ENCODE measurements at places on chromosomes 11 and 22. TPM values are rescaled to one million over a fixed set of nuclear protein-coding genes. Genes with fewer than 3 reads are reported as not detected.
A peak's percentile ranks its signal among the peaks of the same experiment; 100 is the strongest.

DNA sequence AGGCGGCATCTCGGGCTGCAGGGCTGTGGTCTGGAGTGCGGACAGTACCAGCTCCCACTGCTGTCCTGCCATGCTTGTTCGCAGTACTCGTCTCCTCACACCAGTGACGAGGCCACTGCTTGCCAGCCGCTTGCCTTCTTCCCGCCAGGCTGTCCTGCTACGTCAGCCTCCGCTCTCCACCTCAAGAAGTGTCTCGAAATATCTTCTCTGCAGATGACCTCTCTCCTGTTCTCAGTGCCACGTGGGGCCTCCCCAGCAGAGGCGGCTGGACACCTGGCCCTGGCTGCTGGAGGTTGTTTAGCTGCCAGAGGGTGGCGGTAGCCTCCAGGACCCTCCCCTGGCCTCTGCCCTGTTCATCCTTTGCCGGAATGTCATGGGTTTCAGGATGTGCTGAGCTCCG is 3.1 kb upstream of the CCDC188 start:
- no peak overlapping the region for H3K4me3 ChIP-seq
- no peak overlapping the region for H3K27ac ChIP-seq
- H3K36me3 ChIP-seq, result no peaks in the 10 kb centered on the region
- no peaks in the 10 kb centered on the region for H3K27me3 ChIP-seq

GRCh38 chr11:121059605-121060004 is 35.7 kb downstream of the TBCEL start:
- no peaks in the 10 kb centered on the region for H3K36me3 ChIP-seq
- no peaks in the 10 kb centered on the region for H3K4me1 ChIP-seq
- no peak overlapping the region for H3K27ac ChIP-seq
- H3K4me3 ChIP-seq, result no peak overlapping the region
- DNase-seq, result no peak

DNA sequence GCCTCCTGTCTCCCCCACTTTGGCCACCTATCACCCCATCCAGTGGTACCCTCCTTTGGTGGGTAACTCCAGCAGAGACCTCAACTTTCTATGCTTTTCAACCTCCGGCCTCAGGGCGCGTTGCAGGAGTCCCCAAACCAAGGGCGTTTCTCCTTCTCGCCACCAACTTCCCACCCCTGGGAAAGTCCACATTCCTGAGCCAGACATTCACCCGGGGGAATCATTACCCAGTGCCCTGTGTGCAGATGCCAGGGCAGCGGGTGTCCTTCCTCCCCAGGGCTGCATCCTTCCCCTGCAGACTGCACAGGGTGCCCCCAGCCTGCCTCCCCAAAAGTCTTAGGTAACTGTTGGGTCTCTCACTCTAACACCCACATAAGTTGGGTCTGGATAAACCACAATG is 26.4 kb downstream of the MYEOV start:
- peaks cover 18% of the 10 kb centered on the region for H3K4me1 ChIP-seq
- H3K27ac ChIP-seq, result no peak overlapping the region
- H3K36me3 ChIP-seq, result no peaks in the 10 kb centered on the region
- no peak overlapping the region for H3K4me3 ChIP-seq
- DNase-seq, result peak; percentile 33

DNA sequence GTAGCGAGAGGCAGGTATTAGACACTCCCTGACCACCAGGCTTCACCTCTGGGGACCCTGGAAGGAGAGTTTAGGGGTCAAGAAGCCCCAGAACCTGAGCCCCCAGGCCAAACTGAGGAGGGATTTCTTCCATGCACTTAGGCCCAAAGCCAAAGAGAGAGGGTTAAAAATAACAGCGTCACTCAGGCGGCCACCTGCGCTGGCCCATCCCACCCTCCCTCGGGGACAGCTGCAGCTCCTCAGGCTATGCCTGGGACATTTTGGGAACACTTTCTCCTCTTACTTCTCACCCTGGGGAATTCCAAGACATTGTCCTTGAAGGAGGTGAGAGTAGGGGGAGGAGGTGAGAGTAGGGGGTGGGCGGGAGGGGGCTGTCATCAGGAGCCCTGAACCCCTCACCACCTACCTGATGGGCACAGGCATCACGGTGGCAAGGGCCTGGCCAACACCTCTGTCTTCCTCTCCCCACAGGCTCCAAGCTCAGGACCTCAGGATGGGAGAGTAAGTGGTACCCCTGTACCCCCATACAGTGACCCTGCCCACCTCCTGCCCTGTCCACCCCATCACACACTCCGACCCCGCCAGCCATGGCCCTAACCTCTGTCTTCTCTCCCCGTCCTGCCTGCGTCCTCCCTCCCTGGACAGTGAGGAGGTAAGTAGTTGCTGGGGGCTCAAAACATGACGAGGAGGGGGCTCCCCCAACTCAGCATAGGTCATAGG is 583 bp downstream of the TNNI2 start:
- H3K27ac ChIP-seq, result no peak overlapping the region
- DNase-seq, result no peak
- H3K4me1 ChIP-seq, result peaks cover 79% of the 10 kb centered on the region

GRCh38 chr11:77055101-77055561 is 11.6 kb upstream of the CAPN5 start:
- peaks cover under 1% of the 10 kb centered on the region for H3K4me1 ChIP-seq
- H3K4me3 ChIP-seq, result no peak overlapping the region
- no peak overlapping the region for H3K27ac ChIP-seq
- no peak for DNase-seq

DNA sequence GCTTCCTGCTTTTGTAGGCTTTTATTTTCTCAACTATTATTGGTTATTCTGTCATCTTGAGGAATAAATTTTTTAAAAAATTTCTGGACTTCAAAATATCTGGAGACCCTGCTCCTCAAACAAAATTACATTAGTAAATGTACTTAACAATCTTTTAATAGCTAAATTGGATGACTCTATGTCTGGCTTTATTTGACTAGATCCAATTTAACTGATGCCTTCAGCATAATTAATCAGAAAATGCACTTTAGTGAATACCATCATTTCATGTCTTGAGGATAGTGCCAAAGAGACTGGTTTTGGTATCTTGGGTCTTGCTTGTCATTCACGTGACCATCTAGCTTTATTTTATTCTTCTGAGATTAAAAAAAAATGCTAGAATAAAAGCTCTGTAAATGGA is 1301.2 kb downstream of the JRKL start:
- H3K4me1 ChIP-seq, result no peaks in the 10 kb centered on the region
- H3K27ac ChIP-seq, result no peak overlapping the region
- H3K4me3 ChIP-seq, result no peak overlapping the region
- DNase-seq, result no peak
- H3K27me3 ChIP-seq, result no peaks in the 10 kb centered on the region
- H3K36me3 ChIP-seq, result no peaks in the 10 kb centered on the region

DNA sequence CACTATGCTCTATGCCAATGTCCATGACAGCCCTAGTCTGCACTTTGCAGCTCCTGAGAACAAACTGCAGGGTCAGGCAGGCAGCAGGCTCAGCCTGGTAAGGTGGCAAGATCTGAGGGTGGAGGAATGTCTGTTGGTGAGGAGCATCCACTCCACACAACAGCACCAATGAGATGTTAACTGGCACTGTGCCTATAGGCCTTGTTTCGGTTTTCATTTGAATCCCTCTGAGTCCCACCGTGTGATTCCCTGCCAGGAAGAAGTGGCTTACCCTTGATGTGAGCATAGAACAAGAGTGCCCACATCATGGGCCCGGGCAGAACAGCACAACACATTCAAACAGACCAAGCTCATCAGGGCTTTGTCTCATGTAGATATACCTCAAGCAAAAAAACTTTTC is 44.1 kb upstream of the CHRM4 start:
- H3K4me3 ChIP-seq, result no peak overlapping the region
- H3K27me3 ChIP-seq, result no peaks in the 10 kb centered on the region
- no peaks in the 10 kb centered on the region for H3K4me1 ChIP-seq
- no peak overlapping the region for H3K27ac ChIP-seq
- no peak for DNase-seq
- H3K36me3 ChIP-seq, result peaks cover 4% of the 10 kb centered on the region

DNA sequence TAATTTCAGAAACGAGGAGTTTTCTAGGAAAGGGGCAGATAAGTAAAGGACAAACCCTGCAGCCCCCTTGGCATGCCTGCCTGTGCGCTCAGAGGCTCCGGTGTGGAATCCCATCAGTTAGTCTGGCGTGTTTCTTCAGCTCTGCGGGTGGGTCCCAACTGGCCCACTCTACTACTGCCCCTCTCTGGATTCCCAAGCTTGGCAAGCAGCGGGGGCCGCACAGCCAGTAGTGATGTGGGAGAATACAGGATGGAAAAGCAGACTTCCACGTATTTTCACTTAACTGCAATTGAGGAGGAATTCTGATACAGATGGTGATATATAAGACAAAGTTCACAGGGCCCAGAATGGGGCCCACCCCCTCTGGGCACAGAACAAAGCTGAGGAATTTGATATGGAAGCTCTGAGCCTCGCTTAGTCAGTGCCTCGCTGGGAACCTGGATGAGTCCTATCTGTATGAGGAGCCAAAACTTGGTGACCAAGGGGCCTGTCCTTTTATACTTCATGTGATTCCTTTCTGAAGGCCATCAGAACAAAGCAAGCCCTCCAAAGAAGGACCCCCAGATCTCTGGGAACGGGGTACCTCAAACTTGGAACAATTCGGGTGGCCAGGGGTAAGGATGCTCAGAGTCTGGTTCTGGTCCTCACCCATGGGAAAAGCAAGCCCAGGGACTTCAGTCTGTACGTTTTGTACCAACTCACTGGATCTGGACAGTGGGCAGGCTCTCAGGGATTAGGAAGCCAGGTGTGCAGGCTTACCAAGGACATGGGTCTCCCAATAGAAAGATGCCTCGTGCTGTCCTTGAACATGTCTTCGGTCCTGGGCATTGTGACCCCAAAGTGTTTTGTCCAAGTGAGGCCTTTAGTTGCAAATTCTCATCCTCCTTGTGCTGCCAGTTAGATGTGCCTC is 26.0 kb downstream of the RELT start:
- H3K4me3 ChIP-seq, result no peak overlapping the region
- H3K4me1 ChIP-seq, result no peaks in the 10 kb centered on the region
- H3K27me3 ChIP-seq, result no peaks in the 10 kb centered on the region
- DNase-seq, result no peak
- H3K36me3 ChIP-seq, result no peaks in the 10 kb centered on the region
- no peak overlapping the region for H3K27ac ChIP-seq

DNA sequence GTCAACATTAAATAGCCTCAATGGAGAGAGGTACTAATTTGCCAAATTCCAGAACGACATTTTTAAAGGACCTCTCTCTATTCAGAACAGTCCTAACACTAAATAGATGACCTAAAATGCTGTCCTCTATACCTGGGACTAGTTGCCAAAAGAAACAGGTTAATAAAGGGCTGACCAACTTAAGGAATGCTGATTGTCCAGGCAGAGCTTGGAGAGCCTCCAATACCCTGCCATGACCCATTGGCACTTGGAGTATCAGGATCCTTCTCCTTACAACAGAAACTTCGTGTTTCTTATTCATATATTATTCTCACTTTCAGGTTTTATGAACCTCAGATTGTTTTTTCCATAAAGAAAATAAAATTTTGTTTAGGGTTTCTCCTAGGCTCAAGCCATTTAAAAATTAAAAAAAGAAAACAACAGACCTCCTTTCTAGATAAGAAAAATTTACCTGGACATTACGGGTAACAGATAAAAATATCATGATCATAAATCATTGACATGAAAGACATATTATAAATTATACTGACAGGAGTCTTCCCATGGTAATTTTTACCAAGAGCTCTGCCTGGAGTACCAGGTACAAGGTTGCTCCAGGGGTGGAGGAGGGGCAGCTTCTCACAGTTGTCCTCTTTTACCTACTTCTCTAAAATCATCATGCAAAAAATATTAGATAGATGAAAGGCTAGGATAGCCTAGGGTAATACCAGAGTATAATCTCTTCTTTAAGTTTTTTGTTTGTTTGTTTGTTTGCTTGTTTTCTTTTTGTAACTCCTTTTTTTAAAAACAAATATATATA is 2.0 kb downstream of the LRRC4C start:
- no peak for DNase-seq
- peaks cover 6% of the 10 kb centered on the region for H3K4me1 ChIP-seq
- H3K27ac ChIP-seq, result no peak overlapping the region
- no peaks in the 10 kb centered on the region for H3K36me3 ChIP-seq

- peaks cover 27% of the 10 kb centered on the region for H3K4me1 ChIP-seq
- no peak overlapping the region for H3K27ac ChIP-seq
- H3K4me3 ChIP-seq, result no peak overlapping the region
- H3K36me3 ChIP-seq, result no peaks in the 10 kb centered on the region
These were observed 14.2 kb downstream of the PRR33 start for GRCh38 chr11:1877211-1878136.

DNA sequence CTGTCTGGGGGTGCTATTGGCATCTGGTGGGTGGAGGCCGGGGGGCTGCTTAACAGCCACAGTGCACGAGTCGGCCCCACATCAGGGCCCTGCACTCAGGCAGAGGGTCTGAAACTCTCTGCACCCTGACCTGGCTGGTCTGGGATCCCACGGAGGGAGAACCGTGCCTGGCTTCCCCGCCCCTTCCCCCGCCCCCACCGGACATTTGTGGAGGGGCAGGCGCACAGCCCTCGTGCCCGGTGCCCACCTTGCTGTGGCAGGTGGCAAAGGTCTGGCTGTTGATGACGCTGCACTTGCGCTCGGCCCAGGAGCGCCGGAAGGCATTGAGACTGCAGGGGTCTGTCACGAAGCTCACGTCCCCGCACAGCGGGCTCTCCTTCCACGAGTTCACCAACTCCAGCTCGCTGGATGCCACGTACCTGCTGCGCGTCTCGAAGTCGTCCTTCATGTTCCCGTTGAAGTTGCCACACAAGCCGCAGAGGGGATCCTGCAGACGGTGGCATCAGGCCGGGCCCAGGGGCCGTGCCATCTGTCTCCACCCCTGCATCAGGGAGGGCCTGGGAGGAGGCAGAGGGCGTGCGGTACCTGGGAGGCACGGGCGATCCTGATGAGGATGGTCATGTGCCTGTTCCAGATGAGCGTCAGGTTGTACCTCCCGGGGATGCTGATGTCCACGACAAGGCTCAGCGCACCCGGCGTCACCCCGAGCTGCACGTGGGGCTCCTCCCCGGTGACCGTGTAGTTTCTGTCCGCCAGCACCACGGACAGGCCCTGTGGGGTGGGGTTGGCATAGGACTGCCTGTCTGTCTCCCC is 11.7 kb downstream of the MUC6 start:
- H3K36me3 ChIP-seq, result peaks cover 3% of the 10 kb centered on the region
- no peak for DNase-seq
- no peaks in the 10 kb centered on the region for H3K4me1 ChIP-seq
- no peak overlapping the region for H3K4me3 ChIP-seq
- H3K27ac ChIP-seq, result no peak overlapping the region

- no peak overlapping the region for H3K4me3 ChIP-seq
- no peaks in the 10 kb centered on the region for H3K36me3 ChIP-seq
- H3K27me3 ChIP-seq, result no peaks in the 10 kb centered on the region
- peaks cover 58% of the 10 kb centered on the region for H3K4me1 ChIP-seq
These were observed 712 bp downstream of the CERK start for GRCh38 chr22:46737105-46737975.

C11orf21 gene
- 0.33 TPM for total RNA-seq

RIMBP3B gene
- not detected for total RNA-seq

MEI1 gene
- total RNA-seq, result not detected

LRRN4CL gene
- 4.6 TPM for total RNA-seq

RFPL3 gene
- not detected for total RNA-seq

PATE2 gene
- not detected for total RNA-seq

MMP3 gene
- 1.0 TPM for total RNA-seq
